NCI-H460 (cell line): ENCODE measurements at places on chromosomes 3 and 15. TPM values are rescaled to one million over a fixed set of nuclear protein-coding genes. Genes with fewer than 3 reads are reported as not detected.

DNA sequence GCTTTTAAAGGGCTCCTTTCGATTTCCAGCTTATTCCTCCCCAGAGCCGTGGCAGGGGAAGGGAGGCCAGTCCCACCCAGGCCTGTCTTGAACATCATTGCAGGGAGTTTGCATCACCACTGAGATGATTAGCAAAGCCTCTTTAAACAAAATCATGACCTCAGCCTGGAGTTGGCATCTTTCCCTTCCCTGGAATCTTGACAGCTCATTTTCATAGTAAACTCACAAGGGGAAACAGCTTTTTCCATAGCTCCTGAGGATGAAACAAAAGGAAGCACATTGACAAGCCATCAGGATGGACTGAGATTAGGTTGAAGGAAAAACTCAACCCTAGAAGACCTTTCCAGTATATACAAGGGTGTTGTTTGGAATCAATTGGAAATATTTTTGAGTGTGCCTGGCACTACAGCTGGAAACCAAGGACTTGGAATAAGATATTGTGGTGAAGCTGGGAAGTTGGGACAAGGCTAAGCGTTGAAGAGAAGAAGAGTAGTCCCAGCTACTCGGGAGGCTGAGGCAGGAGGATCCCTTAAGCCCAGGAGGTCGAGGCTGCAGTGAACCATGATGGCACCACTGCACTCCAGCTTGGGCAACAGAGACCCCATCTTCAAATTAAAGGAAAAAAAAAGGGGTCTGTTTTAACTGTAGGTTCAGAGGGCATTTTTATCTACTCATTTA, 3.1 kb upstream of the LARP6 start:
- peak; percentile 97 for DNase-seq

The SQOR gene
- total RNA-seq: 22.3 and 23.6 TPM in 2 replicates

DNA sequence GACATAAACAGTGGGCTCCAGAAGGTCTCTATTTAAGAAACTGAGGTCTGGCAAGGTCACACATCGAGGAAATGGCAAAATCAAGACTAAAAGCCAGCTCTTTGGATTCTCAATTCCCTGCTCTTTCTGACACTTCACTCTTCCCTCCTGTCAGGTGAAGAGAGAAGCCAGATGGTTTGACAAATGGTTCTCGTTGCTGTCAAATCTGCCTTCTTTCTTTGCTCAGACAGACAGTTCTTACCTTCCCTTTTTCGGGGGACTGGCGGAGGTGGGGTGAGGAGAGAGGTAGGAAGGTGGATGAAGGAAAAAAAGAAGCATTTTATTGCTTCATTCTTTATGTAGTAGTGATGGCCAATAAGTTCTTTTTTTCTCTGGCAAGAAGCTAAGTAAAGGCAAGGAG, 133.4 kb downstream of the LPP start:
- DNase-seq: no peak

DNA sequence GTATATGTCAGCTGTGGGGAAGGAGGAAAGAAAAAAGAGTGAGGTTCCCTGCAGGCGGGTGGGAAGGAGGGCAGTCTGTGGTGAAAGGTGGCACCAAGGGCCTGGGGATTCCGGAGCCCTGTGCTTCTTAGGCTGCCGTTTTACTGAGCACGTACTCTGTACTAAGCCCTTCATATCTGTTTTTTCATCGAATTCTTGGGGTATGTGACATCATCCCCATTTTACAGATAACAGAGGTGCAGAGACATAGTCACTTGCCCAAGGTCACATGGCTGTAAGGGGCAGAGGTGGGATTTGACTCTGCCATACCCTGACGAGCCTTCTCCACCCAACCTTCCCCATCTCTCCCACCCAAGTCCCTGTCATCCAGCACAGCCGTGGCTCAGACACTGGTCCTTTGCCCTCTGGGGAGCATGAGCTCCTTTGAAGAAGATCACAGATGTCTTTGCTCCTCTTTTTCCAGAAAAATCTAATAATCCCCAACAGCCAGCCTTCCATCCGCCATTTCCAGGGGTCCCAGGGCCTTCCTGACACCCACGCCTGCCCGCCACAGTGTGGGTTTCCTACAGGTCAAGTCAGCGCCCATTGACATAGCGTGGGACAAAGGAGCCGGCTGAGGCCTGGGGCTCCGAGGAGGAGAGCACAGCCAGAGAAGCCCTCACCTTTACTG, 24.2 kb downstream of the CYP11A1 start:
- DNase-seq: no peak

- no peak for DNase-seq
Measured at GRCh38 chr3:74066456-74066855, 441.7 kb upstream of the PDZRN3 start.

The GOLGA6B gene
- not detected in 2 replicates for total RNA-seq

GRCh38 chr15:89714775-89715174, 24.2 kb downstream of the WDR93 start:
- DNase-seq: no peak

The EPHA6 gene
- 0.20 TPM in 1 of 2 replicates, not detected in the other for total RNA-seq

The KCNAB1 gene
- not detected in 2 replicates for total RNA-seq

- no peak for DNase-seq
Measured at GRCh38 chr3:110562621-110563020, 509.0 kb upstream of the NECTIN3 start.

DNA sequence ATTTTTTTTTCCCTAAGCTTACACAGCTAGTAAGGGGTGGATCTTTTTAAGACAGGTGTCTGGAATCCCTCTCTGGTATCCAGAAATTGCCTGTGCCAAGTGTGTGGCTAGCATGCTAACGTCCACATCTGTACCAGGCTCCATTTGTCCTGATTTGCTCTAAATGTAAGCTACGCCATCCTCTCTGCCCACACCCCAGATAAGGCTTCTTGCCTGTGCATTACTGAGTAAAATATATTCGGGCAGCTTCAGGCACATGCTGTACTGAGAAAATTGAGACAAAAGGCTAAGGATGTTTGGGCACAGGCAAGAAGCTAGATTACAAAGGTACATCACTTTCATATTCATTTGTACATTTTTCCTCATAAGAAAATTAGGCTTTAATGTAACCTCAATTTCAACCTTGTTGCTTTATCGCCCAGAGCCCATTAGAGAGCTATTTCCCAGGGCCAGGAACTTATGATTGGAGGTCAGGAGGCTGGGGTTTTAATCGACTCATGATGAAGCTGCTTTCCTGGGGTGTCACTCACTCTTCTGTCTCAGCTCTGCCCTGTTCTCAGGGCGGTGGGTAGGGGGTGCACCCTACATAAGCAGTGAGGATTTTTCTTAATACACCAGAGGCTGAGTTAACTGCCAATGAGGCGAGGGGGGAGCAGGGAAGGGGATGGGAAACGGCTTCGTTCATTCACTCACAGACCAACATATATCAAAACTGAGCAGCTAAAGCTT, 106.3 kb downstream of the RORA start:
- DNase-seq: no peak

The ATP13A5 gene
- total RNA-seq: not detected in 2 replicates

The GMNC gene
- total RNA-seq: not detected in 2 replicates

The LIPH gene
- 6.0 and 8.0 TPM in 2 replicates for total RNA-seq

- no peak for DNase-seq
Measured at GRCh38 chr15:80010131-80010673, 39.2 kb upstream of the BCL2A1 start.

- DNase-seq: no peak
Measured at GRCh38 chr3:43180694-43181093, 74.8 kb upstream of the POMGNT2 start.

- DNase-seq: no peak
Measured at GRCh38 chr3:66812136-66812535, 186.0 kb upstream of the KBTBD8 start.

- no peak for DNase-seq
Measured at GRCh38 chr15:67103869-67104268, 38.5 kb downstream of the SMAD3 start.

GRCh38 chr15:74272812-74273211, 36.7 kb downstream of the CCDC33 start:
- no peak for DNase-seq

The ITGA11 gene
- 0.09 and 0.12 TPM in 2 replicates for total RNA-seq

The CELF6 gene
- 0.10 and 0.32 TPM in 2 replicates for total RNA-seq

DNA sequence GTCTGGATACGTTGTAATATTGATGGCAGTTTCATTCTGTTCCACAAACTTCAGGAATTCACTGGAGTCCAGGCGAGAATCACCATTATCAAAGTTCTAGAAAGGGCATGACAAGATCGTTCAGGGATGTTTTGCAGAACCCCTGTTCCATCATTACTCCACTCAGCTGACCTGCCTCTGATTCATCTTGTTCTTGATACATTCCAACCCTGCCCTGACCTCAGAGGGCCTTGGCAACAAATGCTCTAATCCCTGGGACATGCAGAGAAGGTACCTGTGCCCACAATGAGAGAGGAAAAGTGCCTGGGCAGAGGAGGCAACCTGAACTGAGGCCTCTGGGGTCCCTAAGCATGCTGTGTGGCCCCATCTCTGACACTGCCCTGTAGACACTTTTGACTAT, 45.9 kb downstream of the FSTL1 start:
- no peak for DNase-seq

GRCh38 chr3:4722103-4722502, 229.0 kb downstream of the ITPR1 start:
- DNase-seq: peak; percentile 78

GRCh38 chr3:159645874-159646273, 342.8 kb upstream of the IL12A start:
- no peak for DNase-seq

DNA sequence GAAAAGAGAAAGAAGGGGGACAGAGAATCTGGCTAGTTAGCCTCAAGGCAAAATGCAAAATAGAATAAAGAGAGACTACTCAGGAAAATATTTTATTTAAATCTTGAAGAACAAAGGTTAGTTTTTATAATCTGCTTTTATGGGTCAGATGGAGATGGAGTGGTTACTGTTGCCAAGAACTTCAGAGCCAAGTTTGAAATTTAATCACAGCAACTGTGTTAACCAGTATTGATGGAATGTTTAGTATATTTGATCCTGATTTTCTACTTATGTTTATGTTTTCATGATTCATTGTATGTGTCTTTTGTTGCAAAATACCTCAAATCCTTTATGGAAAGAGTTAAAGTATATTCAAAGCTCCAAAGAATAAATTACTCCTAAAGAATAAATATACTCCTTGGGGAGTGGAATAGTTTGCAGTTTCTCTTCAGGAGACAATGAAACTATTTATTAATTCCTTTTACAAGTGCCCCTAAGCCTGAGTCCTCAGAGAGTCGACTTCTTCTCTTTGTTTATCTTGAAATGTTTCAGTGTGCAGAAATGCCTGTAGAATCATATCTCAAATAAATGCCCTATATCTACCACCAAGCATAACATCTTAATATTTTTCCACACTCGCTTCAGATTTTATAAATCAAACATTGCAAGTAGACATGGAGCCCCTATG, 60.9 kb upstream of the THSD4 start:
- DNase-seq: no peak

The CHRNA3 gene
- not detected in 2 replicates for total RNA-seq

GRCh38 chr15:80185152-80185551, 32.4 kb downstream of the FAH start:
- no peak for DNase-seq

DNA sequence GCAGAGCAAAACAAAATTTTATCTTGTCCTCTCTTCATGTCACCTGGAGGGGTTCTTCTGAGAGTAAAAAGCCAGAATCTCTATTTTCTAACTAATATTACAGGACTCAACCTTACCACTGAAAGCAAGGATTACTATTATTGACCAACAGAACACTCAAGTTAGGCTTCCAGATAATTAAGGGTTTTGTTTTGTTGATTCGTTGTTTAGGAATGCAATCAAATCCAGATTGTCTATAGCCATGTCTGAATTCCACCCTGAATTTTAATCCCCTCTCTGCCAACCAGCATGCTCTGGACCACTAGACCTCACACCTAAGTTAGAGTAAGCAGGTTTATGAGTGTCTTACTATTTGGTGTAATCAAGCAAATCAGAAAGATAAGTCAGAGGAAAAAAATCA, 90.7 kb downstream of the PEAK1 start:
- no peak for DNase-seq

DNA sequence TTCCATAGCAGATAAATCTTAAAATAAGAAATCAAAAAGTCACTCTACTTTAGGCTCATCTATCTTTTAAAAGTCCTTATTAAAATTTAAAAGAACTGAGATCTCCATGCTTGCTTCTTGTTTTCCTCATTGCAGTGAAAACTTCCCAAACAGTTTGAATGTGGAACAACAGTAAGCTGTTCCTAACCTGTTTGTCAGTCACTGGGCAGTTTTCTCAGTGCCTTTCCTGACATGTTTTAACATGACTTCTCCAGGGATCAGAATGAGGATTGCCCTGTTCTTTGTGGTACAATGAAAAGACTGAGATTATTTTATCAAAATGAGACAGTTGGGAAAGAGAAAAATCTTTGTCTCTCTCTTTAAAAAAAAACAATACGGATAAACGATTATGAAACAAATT, 774 bp downstream of the GPR87 start:
- DNase-seq: no peak

GRCh38 chr3:123672429-123673146, 87.7 kb upstream of the HACD2 start:
- DNase-seq: no peak

The ISLR gene
- total RNA-seq: not detected in 2 replicates

The CHP1 gene
- total RNA-seq: 81.5 and 90.2 TPM in 2 replicates

- no peak for DNase-seq
Measured at GRCh38 chr3:12730506-12731242, 28.4 kb downstream of the TMEM40 start.

The CCDC39 gene
- not detected in 2 replicates for total RNA-seq

DNA sequence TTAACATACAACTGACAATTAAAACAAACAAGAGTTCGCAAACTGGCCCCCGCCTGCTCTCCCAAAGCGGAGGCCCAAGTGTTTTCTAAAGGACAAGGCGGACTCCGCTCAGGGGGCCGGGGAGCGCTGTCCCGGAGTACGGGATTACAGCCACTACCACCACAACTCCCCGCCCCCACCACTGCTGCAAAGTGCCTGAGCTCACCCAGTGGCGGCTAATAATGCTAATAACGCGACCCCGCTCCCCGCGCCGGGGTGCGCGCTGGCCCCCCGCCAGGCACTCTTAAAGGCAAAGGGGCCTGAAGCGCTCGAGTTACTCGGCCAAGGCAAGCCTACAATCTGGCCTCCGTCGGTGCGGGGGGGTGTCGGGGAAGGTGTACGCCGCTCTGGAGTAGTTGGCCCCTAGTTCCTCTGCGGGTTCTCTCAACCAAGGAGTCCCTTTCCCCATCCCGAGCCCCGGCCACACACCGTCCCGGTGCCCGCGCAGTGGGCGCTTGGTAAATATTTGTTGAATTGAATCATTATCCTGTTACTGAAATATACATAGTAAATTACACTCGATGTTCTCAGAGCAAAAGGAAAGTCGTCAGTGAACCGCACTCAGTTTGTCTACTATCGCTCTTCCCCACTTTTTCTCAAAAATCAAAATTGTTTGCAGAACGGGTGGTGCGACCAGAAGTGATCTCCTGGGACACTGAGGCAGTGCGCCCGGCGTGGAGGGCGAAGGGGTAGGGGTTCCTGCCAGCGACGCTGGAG, 827 bp downstream of the WNT5A start:
- DNase-seq: peak; percentile 39

GRCh38 chr3:171566803-171567422, 106.7 kb upstream of the TNIK start:
- DNase-seq: peak; percentile 33

GRCh38 chr15:97680606-97681220, 279.8 kb upstream of the ARRDC4 start:
- no peak for DNase-seq

The SOX2 gene
- total RNA-seq: not detected in 2 replicates

The OXTR gene
- total RNA-seq: 0.23 and 0.50 TPM in 2 replicates
